ENCODE measurements at places on chromosomes 16 and 17. TPM values are rescaled to one million over a fixed set of nuclear protein-coding genes. Genes with fewer than 3 reads are reported as not detected.
A peak's percentile ranks its signal among the peaks of the same experiment; 100 is the strongest.

DNA sequence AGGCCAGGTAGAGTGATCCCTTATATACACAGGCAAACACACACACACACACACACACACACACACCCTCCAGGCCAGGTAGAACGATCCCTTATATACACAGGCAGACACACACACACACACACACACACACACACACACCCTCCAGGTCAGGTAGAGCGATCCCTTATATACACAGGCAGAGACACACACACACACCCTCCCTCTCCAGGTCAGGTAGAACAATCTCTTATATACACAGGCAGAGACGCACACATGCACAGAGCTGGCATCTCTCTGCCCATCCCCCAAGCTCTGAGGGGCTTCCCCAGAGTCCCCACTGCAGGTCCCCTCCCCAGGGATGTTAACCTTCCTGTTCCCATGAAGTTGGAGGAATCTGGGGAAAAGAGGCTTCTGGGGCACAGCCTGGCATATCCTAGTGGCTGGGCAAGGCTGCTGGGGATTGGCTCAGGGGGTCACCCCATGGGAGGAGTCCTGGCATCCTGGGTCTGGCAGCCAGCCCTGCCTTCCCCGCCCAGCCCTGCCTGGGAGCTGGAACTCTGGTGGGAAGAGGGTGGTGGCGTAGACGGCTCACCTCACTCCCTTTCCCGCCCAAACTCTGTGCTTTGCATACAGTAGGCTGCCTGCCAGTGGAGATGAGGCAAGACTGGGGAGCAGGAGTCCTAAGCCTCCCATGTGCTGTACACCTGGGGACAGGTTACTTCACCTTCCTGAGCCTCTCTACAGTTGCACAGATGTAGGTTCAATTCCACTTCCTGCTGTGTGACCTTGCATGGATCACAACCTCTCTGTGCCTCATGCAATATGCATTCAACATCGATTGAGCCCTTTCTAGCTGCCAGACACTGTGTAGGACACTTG is 41.8 kb downstream of the TEKT5 start:
- DNase-seq, result no peak

DNA sequence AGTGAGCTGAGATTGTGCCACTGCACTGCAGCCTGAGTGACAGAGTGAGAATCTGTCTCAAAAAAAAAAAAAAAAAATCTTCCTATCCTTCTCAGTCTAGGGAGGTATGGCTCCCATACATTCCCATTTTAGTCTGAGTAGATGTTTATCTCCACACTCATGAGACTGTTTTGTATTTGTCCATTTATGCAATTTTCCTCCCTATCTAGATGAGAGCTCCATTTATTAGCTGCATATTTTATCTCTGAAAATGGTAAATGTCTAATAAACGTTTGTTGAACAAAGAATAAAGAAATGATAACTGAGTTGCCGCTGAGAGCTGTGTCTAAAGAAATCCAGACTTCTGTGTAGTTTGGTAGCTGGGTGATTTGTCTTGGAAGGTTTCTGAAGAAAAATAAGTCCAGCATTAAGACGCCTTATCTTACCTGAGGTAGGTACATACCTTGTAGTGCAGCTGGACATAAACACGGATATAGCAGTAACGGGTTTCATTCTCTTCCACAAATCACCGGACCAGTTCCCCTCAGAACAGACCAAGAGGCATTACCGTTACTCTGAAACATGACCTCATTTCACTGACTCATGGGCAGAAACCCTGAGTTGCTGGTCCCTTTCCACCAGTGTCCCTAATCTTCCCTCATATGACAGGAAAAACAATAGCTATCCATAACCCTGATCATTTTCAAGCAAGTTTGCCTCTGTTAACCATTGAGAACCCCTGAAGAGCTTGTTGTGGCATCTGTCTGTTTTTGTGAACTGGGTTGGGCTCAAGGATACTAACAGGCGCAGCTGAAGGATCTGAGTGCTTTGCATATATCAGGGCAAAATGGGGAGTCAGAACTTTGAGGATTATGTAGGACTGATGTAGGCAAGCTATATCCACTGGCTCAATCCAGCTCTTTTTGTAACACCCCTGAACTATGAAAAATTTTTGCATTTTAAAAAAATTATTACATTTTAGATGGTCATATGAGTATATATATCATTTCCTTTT is 177.4 kb upstream of the XYLT1 start:
- DNase-seq, result no peak

DNA sequence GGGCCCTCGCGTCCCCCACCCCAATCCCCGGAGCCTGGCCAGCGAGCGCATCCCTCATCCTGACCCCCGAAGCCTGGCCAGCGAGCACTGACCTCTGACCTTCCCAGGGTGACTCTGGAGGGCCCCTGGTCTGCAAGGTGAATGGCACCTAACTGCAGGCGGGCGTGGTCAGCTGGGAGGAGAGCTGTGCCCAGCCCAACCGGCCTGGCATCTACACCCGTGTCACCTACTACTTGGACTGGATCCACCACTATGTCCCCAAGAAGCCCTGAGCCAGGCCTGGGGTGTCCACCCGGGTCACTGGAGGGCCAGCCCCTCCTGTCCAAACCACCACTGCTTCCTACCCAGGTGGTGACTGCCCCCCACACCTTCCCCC is 2.3 kb downstream of the TPSD1 start:
- DNase-seq, result no peak

DNA sequence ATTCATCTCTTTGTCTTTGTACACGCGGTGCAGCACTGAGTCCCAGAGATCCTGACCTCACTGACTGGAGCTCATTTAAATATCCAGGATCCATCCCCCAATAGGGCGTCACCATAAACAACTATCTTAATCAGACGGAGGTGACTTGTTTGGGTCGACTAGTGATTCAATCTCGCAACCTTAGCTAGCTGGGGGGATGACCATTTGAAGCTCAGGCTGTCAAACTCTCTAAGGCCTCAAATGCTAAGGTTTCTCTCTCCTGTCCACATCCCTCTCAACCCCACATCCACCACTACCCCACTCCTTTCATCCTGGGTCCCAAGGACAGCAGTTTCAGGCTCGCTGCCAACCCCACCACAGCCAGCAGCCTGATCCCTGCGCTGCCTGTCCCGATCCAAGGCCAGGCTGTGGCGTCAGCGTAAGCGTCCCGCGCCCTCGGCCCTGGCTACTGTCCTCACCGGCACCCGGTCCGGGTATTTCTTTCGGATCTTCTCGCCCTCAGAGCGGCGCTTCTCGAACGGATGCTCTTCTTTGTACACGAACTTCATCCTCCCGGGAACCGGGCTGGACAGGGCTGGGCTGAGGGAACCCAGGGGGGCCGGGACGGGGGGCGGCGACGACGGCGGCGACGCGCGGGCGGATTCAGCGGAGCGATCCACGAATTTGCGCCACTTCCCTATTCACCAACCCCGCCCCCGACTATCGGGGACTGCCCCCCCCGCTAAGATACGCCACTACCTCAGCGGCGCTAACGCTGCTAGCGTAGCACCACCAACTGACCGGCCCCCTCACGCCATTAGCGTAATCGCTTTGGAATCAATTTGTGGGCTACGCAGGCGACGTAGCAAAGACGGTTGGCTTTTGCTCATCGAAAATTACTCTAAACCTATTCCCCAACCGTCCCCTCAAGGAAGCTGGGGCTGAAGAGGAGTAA is at the start of gene GABARAP:
TSS of gene GABARAP (minus strand) at position 667 of the 934 bp plus-strand sequence. CDS start at position 548, 119 bp downstream.
- peak; percentile 94 for DNase-seq

DNA sequence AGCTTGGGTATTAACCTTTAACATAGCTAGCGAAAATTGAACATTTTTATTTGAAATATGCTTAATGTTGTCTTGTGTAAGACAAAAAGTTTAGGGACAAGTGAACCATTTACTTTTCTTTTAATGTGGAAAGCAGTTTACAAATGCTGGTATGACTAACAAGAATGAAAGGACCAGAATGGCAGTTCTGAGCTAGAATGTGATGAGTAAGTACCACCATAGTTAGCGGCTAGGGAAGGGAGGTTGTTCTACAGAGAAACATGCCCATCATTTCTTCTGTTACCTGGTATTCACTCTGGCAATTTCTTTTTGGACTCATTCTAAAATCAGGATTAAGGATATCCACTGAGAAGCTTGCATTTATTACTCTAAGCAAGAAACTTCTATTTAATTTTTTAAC is 121.1 kb downstream of the WWOX start:
- DNase-seq, result no peak

DNA sequence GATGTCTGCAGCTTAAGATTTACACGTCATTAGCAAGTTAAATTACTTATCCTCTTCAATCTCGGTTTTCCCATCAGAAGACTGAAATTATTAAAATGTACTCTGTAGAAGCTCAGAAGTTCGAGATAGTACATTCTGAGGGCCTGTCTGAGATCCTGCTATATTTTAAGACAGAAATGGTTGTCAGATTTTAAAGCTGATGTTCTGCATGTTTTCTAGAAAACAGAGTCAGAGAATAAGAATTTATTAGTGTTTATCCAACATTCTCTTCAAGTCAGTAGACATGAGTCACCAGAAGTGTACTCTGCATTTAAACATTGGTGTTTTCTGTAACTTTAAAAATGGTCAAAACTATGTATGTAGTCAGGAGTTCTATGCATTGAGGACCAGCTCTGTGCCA is 155.2 kb upstream of the MYOCD start:
- DNase-seq, result no peak

DNA sequence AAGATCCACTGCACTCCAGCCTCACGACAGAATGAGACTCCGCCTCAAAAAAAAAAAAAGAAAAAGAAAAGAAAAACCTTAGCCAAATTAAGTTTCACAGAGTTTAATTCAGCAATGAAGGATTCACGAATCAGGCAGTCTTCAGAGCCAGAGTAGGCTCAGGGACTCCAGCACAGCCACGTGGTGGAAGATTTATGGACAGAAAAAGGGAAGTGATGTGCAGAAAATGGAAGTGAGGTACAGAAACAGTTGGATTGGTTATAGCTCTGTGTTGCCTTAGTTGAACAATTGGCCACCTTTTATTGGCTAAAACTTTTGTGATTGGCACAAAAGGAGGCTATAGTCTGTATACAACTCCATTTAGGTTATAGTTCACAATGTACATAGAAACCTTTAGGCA is 256.6 kb downstream of the HS3ST3B1 start:
- DNase-seq, result no peak

DNA sequence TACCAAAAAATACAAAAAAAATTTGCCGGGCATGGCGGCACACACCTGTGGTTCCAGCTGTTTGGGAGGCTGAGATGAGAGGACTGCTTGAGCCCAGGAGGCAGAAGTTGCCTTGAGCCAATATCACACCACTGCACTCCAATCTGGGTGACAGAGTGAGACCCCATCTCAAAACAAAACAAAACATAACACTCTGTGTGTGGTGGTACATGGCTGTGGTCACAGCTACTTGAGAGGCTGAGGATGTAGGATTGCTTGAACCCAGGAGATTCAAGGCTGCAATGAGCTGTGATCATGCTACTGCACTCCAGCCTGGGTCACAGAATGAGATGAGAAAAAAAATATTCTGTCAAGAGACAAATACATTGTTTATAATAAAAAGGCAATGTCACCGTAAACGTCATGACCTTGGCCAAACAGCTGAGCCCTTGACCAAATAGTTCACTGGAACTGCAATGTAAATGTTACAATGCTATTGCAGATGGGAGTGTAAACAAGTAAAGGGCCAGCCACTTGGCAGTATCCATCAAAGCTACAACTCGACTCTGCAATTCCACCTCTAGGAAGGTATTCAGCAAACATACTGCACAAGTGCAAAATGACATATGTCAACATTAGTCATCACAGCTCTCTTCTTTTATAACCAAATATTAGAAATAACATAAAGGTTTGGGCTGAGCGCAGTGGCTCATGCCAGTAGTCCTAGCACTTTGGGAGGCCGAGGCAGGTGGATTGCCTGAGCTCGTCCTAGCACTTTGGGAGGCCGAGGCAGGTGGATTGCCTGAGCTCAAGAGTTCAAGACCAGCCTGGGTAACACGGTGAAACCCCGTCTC is 16.9 kb downstream of the EARS2 start:
- no peak for DNase-seq

GRCh38 chr16:12672986-12673385 is 130.7 kb downstream of the CPPED1 start:
- no peak for DNase-seq

- no peak for DNase-seq
These were observed 51.9 kb downstream of the WDR45B start for GRCh38 chr17:82596296-82596695.

- DNase-seq, result no peak
These were observed 253.3 kb upstream of the SALL1 start for GRCh38 chr16:51404386-51404785.

DNA sequence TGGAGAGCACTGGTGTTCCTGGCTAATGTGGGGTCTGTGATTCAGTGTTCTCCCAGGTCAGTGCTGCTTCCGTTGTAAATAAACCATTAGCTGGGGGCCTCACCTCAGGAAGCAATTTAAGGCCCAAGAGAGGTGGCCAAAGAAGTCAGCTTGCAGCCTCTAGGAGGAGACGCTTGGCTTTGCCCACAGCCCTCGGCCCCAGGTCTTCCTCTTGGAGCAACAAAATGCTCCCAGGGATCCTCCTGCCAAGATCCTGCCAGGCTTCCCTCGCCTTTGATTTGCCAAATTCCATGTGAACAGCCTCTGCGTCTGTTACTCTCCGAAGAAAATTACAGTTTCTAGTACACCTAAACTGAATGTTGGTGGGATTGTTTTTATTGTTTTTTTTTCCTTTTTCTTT is 62.4 kb upstream of the TBX2 start:
- no peak for DNase-seq

DNA sequence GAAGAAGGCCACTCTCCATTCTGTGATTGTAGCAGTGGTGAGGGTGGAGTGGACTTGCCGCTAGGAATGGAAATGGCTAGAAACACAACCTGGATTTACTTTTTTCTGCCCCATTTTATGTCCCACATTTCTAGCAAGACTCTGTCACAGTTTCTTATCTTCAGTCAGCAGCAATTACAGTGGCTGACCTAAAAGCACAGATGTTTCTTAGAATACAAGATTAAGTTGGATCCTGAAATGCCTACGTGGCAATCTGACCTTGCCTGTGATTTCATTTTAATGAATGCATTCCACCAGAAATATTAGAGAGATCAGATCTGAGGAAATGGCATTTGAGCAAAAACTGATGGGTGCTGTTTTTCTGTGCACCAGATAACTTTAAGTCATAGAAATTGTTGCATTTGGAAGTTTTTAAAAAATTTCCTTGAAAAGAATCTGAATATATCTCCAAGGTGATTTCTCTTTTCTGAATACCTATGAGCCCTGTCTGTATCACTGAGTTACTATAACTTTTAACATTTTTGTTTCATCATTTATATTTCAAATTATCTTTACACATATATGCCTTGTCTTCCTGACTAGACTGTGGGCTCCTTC is 5.4 kb downstream of the HEATR3 start:
- no peak for DNase-seq

- DNase-seq, result no peak
These were observed 732 bp upstream of the RPL27 start for GRCh38 chr17:42997390-42997983.

DNA sequence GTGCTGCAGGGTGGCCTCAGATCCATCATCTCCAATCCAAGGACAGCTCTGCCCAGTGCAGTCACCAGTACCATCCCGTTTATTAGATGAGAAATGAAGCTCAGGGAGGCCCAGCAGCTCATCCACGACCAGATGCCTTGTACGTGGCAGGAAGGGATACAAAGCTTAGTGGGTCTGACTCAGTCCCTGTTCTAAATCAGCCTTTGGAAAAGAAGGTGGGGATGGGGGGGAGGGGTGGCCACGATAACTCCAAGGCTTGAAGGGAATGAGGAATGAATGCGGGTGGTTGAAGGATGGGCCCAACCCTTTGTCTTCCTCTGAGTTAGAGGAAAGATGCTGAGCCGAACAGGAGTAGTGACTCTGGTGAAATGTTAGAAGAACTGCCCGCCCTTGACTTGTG is 25.8 kb downstream of the LLGL2 start:
- no peak for DNase-seq

Gene ABCC12
- 0.09 TPM for polyA plus RNA-seq

Gene TNP2
- polyA plus RNA-seq, result not detected

Gene SLC25A11
- polyA plus RNA-seq, result 77.1 TPM

Gene BRD7
- 116 TPM for polyA plus RNA-seq

Gene GPT2
- 31.2 TPM for polyA plus RNA-seq

All from renal pelvis (tissue), 12 donors.